ENCODE measurements at places on chromosomes 11 and 22.

DNA sequence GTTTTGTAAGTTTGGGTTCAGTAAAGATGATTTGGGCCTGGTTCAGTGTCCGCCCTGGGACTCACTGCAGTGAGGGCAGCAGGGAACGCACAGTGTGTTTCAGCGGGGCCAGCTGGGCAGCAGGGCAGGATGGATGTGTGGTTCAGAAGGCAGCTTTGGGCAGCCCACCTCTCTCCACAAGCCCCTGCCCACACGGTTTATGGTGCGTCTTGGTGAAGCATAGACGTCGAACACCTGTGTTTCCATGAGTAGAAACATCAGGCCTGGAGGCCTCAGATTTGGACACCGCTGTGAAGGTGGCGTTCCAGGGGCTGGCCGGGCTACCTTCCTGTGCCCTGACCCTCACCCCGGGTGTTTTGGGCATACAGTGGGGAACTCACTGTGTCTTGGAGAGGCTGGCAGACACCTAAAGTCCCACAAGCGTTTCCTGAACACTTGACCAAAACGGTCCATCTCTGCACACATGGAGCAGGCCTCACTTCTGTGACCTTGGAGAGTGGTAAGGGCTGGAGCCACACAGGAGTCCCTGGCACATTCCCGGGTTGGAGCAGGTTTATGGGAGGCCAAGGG is 59.0 kb downstream of the ST14 start:
- no peak for DNase-seq

DNA sequence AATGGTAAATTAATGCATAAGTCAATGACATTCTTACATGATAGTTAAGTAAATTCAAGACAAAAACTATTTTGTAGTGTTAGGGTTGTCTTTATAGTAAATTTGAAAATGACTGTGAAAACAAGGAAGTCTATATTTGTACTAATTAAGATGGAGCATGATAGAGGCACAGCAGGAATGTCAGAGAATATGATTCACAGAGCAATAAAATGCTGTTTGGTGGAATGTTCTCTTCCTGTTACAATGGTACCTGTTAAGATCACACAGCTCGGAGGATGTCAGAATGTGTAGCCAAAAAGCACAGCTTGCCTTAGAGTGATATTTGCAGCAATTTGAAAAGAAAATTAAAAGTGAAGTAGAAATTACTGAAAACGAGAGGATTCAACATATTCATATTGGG is 2339.7 kb upstream of the RAG2 start:
- DNase-seq, result no peak

GRCh38 chr11:131121426-131122333 is 205.4 kb upstream of the SNX19 start:
- no peak for DNase-seq

GRCh38 chr22:20013382-20013871 is 3.2 kb downstream of the ARVCF start:
- peak; percentile 57 for DNase-seq

DNA sequence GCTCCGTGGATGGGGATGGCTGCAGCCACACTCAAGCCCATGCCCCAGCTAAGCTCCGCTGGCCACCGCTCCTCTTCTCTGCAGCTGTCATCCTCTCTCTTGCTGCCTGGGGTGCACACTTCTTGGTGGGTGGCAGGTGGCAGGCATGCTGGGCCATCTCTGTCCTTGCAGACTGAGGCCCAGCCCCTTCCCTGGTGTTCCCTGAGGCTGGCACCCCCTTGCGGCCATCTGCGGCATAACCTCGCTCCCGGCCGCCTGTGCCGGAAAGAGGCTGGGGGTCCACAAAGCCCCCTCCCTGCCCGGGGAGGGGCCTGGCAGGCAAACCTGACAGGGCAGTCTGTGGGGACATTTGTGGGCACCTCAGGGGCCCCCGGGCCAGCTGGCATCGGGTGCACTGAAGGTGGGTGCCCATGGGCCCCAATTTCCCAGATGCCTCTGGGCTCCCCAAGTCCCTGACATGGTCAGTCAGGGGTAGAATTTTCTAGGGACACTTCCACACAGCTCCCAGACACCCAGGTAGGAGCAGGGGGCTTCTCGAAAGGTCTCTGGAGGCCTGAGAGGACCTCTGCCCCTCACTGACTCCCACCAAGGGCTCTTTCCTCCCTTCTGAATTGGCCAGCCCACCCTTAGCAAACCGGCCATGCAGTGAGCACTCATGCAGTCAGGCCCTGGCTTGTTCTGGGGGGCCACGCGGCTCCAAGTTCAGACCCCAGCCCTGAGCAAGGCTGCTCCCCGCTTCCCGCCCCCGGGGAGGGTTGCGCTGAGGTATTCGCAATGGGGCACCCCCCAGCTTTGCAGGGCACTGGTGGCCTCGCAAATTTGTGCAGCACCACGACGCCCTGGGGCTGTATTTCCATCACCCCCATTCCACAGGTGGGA is 23.5 kb upstream of the TH start:
- peak; percentile 36 for DNase-seq

DNA sequence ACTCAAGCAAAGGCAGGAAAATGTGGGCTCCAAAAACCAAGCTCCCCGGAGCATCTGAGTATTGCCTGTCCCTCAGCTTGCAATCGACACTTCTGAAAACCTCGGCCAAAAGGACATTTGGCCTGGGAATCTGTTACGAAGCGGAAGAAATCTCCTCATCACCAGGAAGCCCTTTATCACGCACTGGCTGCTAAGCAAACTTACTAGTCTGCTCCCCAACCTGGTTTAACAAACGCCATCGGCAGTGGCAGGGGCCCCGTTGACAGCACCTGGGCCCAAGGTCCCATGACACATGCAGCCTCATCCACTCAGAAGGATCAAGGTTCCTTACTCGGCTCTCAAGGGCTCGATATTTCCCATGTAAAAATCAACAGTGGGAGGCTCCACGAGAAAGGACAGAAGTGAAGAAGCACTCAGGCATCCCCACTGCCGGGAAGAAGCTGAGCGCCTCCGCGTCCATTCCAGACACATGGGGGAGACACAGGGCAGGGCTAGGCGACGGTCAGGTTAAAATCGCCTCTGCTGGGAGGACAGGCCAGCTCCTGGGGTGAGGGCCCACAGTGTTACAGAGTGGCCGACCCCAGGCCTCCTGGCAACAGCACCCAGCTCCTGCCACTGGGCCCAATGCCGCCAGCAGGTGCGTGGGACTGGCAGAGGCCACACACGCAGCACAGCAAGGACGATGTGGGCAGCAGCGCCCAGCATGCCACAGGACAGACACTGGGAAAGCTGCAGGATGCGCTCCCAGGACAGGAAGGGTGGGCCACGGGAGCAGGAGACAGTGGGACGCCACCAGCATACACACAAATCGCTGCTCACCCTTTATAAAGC is 27.1 kb downstream of the BRD1 start:
- DNase-seq, result no peak

All from hematopoietic multipotent progenitor cell treated with erythropoietin and hydrocortisone succinate and interleukin-3 and kit ligand, for 8 days (in vitro differentiated cells).